ENCODE measurements at places on chromosomes 5 and 9.

DNA sequence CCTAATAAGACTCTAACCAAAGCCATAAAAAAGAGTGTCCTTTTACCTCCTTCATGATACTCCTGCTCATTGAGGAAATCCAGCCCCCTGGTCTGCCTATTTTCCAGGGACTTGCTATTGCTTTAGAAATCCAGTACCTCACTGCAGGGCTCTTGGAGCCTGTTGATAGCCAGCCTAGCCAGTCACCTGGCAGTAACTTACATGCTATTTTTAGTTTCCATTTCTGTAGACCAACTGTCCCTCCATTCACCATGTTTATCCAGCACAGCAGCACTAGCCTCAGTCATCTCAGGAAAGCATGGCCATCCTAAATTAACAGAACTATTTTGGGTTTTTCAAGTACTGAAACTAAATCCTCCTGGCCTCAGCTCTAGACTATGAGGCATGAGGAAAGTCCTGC lies 91.5 kb upstream of the PHF24 start:
- no peak for DNase-seq

GRCh38 chr9:71441266-71441665 lies 319.8 kb upstream of the TRPM3 start:
- no peak for DNase-seq

GRCh38 chr5:32753765-32754164 lies 42.6 kb downstream of the NPR3 start:
- DNase-seq = no peak

GRCh38 chr5:179596421-179596820 lies 27.1 kb downstream of the HNRNPH1 start:
- DNase-seq = no peak

DNA sequence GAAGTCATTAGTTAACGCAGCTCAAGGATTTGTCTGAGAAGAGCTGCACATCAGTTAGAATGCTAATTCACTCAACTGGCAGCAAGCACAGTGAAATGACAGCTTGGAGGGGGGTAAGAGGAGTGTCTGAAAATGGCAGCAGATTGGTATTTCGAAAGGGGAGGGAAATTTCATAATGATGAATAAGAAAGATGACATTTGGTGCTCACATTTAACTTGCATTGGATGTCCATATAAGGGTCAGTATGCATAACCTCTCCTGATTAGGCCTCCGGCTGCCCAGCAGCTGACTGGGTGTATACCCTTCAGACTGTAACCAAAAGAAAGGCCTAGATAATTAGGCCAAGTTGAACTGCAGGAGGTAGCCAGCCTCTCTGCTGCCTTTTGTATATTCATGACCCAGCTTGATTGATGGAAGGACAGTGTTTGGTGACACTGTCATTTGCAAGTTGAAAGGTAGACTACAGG lies 131.0 kb downstream of the PBX3 start:
- no peak for DNase-seq

DNA sequence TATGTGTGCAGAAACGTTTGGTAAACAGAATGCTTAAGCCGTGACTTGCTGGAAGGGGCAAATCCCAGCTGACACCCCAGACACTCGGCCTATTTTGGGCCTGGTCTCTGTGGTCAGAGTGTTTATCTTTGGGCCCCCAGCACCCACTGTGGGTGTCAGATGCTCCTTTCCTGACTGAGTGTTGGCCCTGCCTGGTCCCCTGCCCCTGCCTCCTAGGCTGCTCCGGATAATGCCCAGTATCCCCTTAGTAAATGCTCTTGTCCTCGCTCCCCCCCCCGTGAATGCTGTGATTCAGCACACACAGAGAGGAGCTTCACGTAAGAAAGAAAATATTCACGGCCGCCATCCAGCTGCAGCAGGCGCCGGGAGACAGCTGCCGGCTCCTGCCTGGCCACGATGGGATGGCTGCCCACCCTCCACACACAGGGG lies 11.3 kb upstream of the ANGPTL2 start:
- peak; percentile 33 for DNase-seq

DNA sequence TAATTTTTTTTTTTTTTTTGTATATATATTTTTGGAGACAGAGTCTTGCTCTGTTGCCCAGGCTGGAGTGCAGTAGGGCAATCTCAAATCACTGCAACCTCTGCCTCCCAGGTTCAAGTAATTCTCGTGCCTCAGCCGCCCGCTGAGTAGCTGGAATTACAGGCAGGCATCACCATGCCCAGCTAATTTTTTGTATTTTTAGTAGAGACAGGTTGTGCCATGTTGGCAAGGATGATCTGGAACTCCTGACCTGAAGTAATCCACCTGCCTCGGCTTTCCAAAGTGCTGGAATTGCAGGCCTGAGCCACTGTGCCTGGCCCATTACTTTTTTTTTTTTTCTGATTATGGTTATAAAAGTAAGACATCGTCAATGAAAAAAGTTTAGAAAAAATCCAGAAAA lies 84.0 kb upstream of the LMNB1 start:
- no peak for DNase-seq

DNA sequence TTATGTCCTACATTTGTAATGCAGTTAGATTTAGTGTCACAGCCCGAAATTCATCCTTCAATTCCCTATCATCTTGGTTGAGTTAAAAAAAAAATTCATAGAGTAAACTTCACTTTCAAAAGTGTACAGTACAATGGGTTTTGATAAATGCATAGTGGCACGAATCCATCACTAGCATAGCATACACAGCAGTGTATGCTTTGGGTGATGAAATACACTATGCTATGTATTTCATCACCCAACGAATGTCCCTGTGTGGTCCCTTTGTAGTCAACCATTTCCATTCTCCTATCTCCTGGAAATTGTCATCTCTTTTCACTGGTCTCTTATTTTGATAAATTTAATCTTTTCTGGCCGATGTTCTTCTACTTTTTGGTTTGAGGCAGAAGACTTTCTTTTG lies 129.4 kb upstream of the BASP1 start:
- no peak for DNase-seq

DNA sequence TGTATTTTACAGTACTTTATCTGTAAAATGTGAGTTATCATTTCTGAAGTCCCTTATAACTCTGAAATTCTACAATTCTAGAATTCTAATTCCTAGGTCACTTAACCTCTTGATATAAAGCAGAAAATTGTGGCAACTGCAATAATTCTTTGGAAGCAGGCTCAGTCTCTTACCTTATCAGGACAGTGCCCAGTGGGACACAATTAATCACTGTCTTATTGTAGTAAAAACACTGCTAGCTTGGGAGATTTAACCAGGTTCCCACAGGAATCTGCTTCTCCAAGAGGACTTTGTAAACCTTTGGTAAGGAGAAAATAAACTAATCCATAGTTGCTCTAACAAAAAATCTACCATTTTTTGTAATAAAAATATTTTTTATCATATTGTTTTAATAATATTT lies 18.3 kb upstream of the SPATA9 start:
- no peak for DNase-seq

DNA sequence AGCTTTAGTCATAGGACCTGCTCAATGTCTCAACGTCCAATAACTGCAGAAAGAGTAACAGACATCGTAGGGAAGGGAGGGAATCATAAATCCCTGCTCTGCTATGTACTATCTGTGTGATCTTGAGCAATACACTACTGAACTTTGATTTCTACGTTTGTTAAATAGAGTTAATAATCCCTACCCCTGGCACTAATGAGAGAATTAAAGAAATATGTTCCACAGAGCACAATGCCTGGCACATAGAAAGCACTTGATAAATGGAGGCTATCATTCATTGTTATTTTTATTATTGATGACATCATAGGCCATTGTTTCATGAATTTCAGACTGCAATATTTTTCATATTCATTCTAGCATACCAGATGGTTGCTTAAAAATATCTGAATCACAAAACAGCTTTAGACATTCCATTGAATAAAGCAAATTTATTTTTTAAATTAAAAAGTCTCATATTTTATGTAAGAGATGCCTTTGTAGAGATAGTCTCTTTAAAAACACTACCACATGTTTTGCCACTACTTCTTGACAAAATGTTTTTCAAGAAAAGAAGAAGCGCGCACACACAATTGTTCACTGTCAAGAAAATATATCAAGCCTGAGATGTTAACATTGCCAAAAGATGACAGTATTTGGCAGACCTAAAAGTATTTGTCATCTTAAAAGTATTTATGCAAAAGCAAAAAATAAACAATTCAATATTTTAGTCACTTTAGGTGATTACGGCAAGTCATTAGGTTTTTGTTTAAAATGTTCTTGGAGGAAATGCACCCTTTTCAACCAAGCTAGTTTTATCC lies 108.5 kb downstream of the EBF1 start:
- DNase-seq = no peak

DNA sequence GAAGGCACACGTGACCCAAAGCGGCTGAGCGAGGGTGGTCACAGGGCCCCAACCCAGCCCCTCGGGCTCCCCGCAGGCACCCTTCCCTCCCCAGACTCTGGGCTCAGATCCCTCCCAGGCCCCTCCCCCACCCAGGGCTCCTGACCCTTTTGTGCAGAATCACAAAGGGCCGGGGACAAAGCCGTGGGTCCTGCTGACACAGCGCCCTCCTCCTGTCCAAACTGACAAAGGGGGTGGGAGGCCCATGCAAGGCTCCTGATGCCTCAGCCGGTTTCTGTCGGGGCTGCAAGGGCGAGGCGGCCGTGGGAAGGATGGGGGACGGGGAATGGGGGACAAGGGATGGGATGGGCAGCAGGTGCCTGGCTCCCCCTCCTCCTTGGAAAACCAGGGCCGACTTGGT lies 43.5 kb upstream of the UBAC1 start:
- no peak for DNase-seq

- peak; percentile 37 for DNase-seq
Observed at GRCh38 chr9:129382281-129383018, 204.4 kb upstream of the IER5L start.

DNA sequence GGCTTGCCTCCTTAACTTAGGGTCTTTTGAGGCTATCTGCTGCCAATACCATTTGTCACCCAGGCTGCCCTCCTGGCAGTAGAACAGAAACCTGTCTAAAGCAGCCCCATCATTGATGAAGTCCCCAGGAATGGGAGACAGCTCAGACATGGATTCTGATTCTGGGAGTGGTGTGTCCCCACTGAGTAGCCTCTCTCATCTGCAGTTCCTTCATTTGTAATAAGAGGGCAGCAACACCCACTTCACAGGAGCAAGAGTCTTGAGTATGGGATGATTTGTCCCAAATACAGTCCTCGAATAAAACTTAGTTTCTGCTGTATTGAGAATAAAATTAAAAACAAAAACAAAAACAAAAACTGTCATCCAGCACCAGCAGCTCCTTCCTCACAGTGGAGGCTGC lies 167.6 kb downstream of the ASTN2 start:
- no peak for DNase-seq

DNA sequence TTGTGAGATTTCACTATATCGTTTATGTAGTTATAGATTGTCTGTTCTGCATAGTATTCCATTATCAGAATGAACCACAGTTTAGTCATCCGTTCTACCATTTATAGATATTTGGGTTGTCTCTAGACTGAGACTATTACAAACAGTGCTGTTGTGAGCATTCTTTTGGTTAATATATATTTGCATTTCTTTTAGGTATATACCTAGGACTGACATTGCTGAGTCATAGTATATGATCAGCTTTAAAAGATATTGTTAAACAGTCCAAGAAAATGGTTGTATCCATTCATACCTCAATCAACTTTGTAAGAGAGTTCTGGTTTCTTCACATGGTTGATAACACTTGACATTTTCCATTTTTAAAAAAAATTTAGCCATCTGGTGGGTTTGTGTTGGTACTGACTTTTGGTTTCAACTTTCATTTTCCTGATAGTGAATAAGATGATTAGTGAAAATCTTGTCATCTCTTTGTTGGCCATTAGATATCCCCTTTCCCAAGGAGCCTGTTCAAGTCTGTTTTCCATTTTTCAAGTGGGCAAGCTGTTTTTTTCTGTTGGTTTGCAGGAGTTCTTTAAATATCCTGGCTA lies 22.9 kb upstream of the ADAM19 start:
- DNase-seq = no peak

GRCh38 chr9:30244877-30245276 lies 2139.6 kb upstream of the ACO1 start:
- no peak for DNase-seq

DNA sequence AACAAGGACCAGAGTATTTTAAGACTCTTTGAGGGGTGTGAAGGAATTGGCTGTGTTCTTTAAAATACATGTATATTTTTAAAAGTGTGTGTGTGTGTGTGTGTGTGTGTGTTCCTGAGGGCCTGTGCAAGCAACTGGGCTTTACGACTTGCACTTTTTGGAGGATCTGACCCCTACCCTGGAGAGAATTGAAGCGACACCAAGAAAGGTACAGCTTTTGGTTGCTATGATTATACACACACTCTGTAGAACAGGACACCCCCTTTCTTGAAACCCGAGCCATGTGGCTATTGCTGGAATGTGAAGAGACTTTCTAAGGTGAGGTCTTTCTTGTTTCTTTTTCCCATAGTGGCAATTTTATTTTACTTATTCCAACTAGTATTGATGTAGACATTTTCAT lies 988 bp downstream of the SHISAL2B start:
- no peak for DNase-seq

GRCh38 chr5:139667730-139668063 lies 19.5 kb downstream of the CXXC5 start:
- no peak for DNase-seq

GRCh38 chr9:99577351-99577750 lies 244.3 kb upstream of the NR4A3 start:
- DNase-seq = no peak

DNA sequence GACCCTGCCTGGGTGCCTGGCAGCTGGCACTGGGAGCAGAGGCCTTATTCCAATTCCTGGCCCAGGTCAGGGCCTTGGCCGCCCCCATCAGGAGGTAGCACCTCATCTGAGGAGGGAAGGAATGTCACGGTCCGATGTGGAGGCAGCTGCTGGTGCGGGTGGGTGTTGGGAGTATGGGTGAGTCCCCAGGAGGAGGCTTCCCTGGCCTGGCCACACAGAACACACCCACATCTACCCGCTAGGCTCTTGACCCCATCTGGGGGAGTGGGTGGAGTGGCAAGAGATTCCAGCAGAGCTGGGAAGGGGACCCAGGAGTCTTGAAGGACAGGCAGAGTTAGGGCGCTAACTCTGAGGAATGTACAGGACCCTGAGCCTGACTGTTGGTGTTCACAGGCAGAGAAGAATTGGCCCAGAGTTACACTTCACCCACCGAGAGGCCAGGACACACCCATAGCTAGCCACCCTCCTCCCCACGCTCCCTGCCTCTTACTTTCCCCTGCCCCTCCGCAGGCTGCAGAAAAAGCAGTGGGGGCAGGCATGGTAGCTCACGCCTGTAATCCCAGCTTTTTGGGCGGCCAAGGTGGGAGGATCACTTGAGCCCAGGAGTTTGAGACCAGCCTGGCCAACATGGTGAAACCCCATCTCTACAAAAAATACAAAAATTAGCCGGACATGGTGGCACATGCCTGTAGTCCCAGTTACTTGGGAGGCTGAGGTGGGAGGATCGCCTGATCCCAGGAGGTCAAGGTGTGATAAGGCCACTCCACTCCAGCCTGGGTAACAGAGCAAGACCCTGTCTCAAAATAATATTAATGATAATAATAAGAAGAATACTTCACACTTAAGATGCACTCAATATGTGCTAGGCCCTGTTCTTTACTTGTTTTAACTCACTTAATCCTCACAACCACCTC lies 6.0 kb downstream of the OLFML2A start:
- DNase-seq = peak; percentile 38

GRCh38 chr9:73743826-73744225 lies 592.2 kb downstream of the ANXA1 start:
- DNase-seq = no peak

GRCh38 chr9:105188746-105189145 lies 55.7 kb upstream of the SLC44A1 start:
- DNase-seq = no peak

Measured in activated effector memory CD4-positive, alpha-beta T cell treated with anti-CD3 and anti-CD28 coated beads, Interleukin-2, amount 50 U/mL, for 16 hours (primary cell).